Glutamatergic neuron (in vitro differentiated cells): ENCODE measurements at places on chromosomes 11 and 22. TPM values are rescaled to one million over a fixed set of nuclear protein-coding genes. Genes with fewer than 3 reads are reported as not detected.

POLR2F gene
- total RNA-seq = 68.3 TPM

CST6 gene
- not detected for total RNA-seq

DNA sequence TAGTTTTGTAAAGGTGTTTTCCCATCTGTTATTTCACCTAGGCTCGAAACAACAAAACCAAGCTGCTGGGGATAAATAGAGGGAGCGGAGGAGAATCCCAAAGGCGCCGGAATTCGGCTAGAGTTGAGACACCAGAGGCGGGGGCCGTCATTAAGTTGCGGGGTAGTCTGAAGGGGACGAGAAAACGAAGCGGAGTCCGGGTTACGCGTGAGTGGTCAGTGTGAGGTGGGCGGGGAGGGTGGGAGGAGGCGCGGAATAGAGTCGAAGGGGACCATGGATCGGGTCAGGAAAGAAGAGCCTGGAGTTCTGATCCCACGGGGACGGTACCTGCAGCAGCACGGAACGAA is 361 bp downstream of the SRPRA start:
- DNase-seq = no peak

- DNase-seq = no peak
Measured at GRCh38 chr11:103016031-103016430, 60.5 kb upstream of the MMP13 start.

- no peak for DNase-seq
Measured at GRCh38 chr11:18936002-18936673, 3.1 kb downstream of the MRGPRX1 start.

GRCh38 chr11:119983240-119983732 is 154.6 kb downstream of the TRIM29 start:
- DNase-seq = no peak
